Stimulated activated CD4-positive, alpha-beta T cell treated with anti-CD3 and anti-CD28 coated beads, Interleukin-1b, Interleukin-23, amount 100 ng/mL, for 1 hour (primary cell): ENCODE measurements at places on chromosomes 11 and 22.

GRCh38 chr11:99452075-99452474, 431.3 kb downstream of the CNTN5 start:
- no peak for DNase-seq

GRCh38 chr11:75240311-75241035, at the start of gene TPBGL:
Gene TPBGL, plus strand, starts transcription at chr11:75240774. Its CDS starts 276 bp downstream, at chr11:75241050.
- no peak for DNase-seq

DNA sequence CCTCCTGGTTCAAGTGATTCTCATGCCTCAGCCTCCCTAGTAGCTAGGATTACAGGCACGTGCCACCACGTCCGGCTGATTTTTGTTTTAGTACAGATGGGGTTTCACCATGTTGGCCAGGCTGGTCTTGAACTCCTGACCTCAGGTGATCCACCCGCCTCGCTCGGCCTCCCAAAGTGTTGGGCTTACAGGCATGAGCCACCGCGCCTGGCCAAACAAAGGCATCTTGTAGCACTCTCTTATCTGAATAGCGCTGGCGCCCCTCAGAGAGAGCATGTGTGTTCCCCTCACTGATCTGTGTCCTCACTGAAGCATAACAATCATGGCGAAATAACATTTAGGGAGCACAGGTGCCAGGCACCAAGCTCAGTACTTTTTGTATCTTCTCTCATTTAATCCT, 7.2 kb downstream of the DAGLA start:
- no peak for DNase-seq

GRCh38 chr22:47443836-47444745, 681.6 kb downstream of the TBC1D22A start:
- no peak for DNase-seq

DNA sequence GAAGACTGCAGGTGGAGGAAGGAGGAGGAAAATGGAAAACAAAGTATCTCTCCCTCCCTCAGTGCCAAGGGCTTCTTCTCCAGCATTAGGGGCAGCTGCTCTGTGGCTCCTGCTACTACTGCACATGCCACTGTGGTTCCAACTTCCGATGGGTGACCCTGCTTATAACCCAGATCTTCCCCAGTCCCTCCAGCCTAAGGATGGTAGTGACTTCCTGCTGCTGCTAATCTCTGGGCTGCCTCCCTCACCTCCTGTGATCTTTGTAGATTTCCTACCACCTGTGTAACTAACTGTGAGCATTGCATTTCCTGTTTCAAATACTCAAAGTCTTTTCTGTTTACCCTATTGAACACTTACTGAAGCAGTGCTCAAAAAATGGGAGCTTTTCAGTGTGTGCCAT, 28.7 kb upstream of the TRPC6 start:
- DNase-seq: no peak

GRCh38 chr11:94757037-94757735, 11.0 kb upstream of the AMOTL1 start:
- DNase-seq: no peak

GRCh38 chr22:43331069-43331451, 12.1 kb downstream of the SCUBE1 start:
- DNase-seq: no peak

DNA sequence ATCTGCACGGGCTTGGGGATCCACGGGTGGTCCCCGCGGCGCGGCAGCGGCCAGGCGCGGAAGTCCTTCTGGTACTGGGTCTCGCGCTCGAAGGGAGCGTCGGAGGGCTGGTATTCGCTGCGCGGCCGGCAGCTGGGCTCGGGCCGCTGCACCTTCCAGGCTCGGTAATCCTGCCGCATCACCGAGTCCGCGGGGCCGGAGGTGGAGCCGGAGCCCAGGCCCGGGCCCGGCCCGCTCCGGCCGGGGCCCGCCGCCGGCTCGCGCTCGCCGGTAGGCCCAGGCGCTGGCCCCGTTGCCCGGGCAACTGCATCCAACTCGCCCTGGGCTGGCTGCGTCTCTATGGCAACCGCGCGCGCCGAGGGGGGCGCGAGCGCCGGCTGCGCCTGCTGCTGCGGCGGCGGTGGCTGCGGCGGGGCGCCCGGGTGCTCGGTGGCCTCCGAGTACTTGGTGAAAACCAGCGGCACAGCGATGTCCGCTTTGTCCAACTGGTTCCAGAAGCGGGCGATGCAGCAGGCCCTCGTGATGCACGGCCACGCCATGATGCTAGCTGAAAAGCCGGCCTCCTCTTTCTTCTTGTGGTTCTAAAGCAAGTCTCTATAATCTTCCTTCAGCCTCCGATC, 897 bp downstream of the MAP6 start:
- no peak for DNase-seq

- DNase-seq: no peak
Observed at GRCh38 chr22:27086080-27087044, 429.0 kb downstream of the MIAT start.

DNA sequence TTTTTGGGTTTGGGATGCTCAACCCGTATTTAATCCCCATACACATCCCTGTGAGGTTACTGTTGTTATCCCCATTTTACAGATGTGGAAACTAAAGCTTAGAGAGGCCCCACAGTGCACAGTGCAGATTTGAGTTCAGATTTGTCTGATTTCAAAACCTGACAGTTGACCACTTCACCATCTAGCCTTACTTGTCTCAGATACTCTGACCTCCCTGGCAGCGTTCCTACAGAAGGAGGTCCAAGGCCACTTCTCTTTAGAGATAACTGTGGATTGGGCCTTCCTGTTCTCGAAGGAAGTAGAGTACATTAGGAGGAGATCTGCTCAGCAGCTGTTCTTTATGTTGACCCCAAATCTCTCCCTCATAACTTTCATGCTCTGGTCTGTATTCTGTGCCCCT, 46.7 kb upstream of the CTTN start:
- no peak for DNase-seq

DNA sequence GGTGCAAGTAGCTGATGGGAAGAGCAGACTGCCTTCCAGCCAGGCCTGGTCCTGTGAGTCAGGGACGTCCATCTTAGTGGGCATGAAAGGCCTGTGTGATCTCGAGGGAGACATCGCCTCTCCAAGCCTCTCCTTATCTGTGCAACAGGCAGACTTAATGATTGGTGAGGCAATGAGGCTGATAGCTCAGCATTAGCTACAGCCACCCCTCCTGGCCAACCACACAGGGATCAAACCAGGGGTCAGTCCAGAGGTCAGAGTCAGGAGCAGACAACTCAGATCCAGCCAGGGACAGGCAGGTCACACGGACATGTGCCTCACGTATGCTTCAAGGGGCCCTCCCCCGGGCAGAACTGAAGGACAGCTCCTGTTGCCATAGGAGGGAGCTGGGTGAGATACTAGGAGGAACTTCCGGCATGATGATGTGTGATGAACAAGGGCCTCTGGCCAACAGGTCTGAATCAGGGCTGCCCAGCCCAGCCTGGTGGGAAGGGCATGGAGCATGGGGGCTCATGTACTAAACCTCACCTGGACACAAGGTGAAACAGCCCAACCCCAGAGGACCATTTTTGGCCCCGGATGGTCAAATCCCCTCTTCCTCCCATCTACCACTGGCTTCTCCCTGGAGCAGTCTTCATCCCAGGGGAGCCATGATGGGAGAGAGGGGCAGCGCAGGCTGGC, 2.8 kb upstream of the APOC3 start:
- DNase-seq: no peak

DNA sequence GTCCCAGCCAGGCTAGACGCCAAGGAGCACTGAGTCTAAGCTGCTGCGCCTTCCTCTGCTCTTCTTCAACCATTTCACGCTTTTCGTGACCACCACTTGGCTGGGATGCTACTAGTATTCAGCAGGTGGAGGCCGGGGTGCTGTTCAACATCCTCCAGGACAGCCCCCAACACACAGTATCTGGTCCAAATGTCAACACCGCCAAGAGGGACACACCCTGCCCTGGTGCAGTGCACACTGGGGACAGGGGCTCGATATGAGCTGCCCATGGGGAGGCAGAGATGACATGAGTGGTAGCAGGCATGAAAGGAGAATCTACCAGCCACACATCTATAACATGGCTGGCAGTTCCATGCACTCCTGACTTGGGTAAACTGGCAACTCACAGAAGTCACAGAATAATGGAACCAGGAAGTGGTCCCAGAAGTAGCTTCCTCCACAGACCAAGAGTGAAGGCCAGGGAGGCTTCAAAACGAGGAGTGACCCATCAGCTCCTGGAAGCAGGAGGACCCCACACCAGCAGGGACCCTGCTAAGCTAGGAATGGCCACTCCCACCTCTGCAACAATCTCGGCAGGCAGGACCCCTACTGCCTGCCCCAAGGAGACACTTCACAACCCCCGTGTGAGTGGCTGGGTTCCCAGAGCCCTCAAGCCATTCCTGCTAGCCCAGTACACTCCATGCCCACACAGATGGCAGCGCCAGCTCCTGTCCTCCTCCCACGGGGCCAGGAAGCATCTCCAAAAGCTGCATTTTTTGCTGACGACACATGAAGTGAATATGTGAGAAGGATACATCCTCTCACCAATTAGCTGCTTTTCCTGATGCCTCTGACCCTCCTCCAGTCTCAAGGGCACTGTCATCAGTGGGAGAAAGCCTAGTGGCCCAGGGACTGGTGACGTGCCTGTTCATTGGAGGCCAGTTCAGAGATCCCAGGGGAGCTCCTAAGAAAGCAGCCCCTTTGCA, 78.8 kb downstream of the DGCR2 start:
- no peak for DNase-seq

DNA sequence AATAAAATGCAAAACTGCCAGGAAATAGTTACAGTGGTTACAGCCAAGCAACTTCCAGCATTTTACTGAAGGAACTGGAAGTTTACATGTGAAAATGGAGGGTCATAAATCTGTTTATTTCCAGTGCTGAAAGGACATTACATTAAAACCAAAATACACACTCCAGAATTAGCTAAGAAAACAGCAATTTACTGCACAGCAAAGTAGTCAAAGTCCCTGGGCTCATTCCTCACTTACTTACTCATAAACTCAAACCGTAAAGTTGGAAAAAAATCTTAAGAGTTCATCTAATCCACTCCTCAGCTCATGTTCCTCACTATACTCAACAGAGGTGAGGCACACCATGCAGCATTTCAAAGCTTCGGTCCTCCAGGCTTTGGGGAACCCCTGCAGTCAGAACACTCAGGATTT, 17.4 kb downstream of the CTSC start:
- no peak for DNase-seq

GRCh38 chr11:88277349-88277915, 60.1 kb downstream of the CTSC start:
- DNase-seq: no peak

DNA sequence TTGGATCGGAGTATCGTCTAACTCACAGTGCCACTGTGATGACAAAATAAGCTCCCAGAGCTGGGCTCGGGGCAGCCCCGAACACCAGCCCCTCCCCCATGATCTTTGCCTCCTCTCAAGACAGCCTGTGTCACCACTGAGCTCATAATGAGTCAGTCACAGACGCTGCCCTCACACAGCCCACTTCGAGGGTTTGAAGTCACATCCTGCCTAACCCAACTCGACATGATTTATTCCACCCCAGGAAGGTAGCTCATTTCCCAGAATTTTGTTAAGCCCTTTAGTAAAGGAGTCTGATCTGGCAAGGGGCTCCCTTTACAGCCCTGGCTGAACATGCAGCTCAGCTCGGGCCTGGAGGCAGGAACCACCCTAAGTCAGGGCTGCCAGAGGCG, 22.8 kb downstream of the MYH9 start:
- peak; percentile 70 for DNase-seq

DNA sequence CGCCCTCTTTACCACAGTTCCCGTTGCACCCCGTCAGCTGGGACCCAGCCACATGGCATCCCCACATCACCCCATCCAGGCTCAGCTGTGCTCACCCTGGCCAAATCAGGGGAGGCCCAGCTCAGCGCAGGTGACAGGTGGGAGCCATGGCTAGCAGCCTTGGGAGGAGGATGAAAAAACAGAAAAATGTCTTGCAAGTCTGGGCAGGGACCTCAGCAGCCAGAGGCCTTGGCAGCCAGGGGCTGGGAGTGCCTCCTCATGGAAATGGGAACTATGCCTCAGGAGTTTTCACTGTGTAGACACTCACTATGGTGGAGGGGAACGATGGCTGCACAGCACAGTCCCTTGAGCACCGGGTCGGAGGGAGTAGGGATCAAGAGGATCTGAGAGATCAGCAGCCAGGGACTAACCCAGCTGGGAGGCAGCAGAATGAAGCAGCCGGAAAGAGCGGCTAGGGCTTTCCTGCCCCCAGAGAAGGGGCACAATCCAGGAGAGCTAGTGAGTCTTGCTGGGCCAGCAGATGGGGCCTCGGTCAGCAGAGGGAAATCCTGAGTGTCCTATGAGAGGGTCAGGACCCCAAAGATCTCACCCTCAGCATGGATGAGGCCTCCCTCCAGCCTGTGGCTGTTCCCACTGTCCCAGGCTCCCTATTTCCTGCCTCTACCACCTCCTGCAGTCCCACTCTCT, 6.2 kb upstream of the FTH1 start:
- no peak for DNase-seq
